CD4-positive, alpha-beta T cell treated with Interleukin-4 for 1 hour (primary cell): ENCODE measurements at places on chromosomes 2 and 18.

GRCh38 chr18:21912339-21913239 is 172.0 kb downstream of the MIB1 start:
- DNase-seq = no peak

- no peak for DNase-seq
Observed at GRCh38 chr2:234348081-234348480, 148.8 kb downstream of the ARL4C start.

- DNase-seq = no peak
Observed at GRCh38 chr18:51527826-51528225, 330.3 kb upstream of the MEX3C start.

- no peak for DNase-seq
Observed at GRCh38 chr2:205681401-205682238, 681 bp upstream of the NRP2 start.

DNA sequence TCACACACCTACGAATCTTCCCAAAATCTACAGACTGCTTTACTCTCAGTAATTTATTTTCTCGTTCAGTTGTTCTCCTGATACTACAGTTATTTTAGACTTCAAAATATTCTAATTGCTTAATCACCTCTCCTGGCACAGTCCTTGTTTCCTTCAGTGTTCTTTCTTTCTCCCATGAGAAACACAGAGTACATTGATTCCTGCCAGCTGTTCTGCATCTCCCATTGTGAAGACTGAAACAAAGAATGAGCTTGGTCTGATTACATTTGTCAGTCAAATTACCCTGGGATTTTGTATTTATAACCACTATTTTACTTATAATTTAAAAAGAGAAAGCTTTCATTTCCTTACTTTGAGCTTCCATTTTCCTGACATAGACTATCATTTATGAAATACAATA is 63.9 kb upstream of the TANK start:
- DNase-seq = no peak

DNA sequence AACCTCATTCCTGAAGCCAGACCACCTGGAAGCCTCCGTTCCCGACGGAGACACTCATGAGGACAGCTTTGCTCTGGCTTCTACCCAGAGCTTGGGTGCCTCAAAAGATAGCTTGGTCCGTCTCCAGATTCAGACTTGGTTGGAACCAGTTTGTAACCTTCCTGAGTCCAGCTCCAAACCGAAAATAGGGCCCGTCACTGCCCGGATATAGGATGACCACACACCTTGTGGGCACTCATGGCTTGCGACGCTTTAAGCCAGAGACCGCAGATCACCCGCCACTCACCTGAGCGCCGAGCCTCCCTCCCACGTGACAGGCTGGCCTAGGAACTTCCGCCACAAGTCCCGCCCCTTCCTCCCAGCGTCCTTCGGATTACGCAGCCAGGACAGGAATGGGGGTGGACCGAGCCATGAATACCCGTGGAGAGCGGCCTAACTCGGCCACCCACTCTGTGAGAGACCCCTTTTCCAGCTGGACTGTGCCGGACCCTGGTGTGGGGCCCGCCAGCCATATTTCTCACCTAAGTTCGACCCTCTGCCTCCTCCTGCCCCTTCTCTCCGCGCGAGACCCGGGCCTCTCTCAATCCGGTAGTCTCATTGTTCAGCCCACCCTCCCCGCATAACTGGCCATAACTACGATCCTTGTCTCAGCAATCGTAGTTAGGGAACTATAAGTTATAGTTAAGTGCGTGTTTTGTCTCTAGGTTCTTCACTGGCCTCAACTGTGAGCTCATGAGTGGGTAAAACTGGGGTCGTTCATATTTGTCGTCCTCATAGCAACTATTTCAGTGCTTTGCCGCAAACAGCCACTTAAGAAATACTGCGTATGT is at the start of gene MPV17:
Gene MPV17, minus strand, starts transcription at position 332 of the 830 bp plus-strand sequence. CDS start 580 bp downstream, outside the sequence.
- DNase-seq = peak; percentile 89

DNA sequence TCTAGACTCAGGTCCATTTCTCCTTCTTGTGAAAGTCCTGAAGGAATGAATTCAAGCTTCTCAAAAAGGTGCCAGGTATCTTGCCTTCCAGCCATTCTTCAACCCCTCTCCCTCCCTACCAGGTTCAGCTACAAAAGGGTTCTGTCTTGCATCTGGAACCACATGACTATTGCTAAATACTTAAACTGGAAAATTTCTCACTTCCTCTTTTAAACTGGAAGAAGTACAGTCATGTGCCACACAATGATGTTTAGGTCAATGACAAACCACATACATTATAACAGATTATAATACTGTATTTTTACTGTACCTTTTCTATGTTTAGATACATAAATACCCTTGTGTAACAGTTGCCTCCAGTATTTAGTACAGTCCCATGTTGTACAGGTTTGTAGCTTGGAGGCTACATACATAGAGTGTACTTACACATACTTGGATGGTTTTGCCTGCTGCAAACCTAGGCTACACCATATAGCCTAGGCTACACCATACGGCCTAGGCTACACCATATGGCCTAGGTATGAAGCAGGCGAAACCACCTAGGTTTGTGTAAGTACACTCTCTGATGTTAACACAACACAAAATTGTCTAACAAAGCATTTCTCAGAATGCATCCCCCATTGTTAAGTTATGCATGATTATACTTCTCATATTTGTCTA is 142.0 kb upstream of the DNMT3A start:
- DNase-seq = peak; percentile 6

DNA sequence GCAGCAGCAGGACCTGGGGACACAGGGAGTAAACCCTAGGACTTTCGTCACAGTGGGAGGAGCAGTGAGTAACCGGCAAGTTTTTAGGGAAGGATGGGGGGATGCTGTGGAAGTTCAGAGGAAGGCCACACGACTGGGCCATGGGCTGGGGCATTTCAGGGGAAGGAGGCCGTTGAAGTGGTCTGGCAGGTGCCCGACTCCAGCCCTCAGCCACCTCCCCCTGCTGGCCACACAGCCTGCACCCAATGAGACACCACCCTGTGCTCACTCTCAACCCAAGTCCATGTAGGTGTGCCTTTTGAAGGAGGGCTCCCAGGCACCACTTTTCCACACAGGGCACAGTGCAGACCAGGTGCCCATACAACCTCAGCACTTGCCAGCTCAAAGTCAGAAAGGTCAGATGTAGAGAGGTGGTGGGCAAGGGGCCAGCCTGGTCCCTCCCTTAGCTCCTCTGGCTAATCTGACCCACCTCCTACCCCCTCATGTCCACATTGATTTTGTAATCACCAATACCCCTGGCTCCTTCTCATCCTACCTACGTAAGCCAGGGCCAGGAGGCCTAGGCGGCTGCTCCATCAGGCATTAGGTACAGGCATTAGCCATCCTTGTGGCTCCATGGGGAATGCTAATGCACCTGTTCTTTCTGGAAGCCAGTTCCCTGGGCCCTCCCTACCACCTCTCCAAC is 211.2 kb downstream of the SMAD2 start:
- DNase-seq = no peak

DNA sequence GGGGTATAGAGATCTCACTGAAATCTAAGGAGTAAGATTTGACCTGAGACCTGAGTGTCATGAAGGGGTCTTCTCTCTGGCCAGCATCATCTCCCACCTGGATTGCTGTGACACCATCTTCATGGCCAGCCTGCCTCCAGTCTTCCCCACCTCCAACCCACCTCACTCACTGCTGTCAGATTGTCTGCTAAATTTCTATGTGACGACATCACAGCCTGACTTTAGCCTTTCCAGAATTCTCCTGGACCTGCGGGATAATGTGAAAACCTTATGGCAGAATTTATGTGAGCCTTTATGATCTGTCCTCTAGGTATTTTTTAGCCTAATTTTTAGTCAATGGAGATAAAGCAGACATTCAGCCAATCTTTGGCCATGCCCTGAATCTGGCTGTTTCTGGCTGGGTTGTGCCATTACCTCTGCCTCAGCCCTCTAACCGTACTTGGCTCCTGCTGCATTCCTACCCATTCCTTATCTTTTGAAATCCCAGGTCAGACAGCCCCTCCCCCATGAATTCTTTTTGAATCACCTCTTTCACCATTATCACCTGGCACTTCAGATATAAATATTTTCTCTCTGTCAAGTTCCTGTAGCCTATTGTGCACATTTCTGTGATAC is 66.4 kb upstream of the MMADHC start:
- no peak for DNase-seq

DNA sequence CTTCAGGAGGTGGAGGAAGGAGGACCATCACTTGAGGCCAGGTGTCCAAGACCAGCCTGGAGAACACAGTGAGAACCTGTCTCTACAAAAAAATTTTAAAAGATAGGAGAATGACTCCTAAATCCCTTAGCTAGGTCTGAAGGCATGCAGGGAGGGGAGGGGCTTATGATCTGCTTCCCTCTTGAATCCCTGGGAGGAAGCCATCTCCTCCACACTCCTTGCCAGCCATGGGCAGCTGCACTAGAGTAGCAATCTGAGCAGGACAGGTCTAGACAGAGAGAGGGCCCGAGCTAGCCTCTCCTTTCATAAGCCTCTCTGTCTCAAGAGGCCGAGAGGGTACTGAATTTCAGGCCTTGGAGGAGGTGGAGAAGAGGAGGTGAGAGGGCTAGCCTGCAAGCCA is 42.5 kb downstream of the DAPL1 start:
- DNase-seq = no peak

- DNase-seq = peak; percentile 24
Observed at GRCh38 chr2:55033076-55033742, 17.0 kb downstream of the RTN4 start.

- peak; percentile 14 for DNase-seq
Observed at GRCh38 chr2:186426153-186427016, 59.7 kb upstream of the ZC3H15 start.

DNA sequence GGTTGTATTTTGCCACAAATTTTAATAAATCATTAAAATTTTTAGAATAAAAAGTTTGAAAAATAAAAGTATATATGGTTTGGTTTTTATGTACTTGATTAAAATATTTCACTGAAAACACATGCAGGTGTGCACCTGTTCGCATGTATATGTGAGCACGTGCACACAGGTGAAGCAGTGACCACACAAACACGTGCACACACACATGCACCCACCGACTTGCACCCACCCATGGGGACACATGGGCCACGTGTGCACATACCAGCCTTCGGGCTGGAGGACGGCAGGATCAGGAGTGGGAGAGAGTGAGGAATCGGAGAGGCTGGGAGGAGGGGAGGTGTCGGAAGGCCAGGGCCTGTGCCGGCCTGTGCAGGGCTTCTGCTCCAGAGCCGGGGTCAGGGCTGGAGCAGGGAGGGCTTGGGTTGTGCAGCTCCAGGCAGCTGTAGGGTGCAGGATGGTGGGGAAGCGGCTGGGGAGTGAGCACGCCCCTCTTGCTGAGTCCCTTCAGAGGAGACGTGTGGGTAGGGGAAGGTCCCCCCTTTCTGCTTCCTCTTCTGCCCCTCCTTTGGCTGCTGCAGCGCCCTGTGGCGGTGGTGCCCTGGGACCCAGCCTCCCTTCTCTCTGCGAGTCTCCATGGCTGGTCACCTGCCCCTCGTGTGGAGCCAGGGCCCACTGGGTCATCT is 106.9 kb upstream of the HDAC4 start:
- DNase-seq = no peak

- peak; percentile 74 for DNase-seq
Observed at GRCh38 chr18:23131693-23132319, 3.5 kb upstream of the CABLES1 start.
